Esophagus (tissue), 2 donors: ENCODE measurements at places on chromosomes 16 and 17. TPM values are rescaled to one million over a fixed set of nuclear protein-coding genes. Genes with fewer than 3 reads are reported as not detected.

Gene CYB561
- 35.0 TPM for polyA plus RNA-seq

Gene MMP15
- polyA plus RNA-seq = 2.5 TPM

Gene IGFALS
- 0.14 TPM for polyA plus RNA-seq

Gene MMP25
- polyA plus RNA-seq = 2.6 TPM

Gene FAM20A
- polyA plus RNA-seq = 4.3 TPM

Gene ABCA9
- polyA plus RNA-seq = 0.69 TPM

Gene SYCE1L
- 2.6 TPM for polyA plus RNA-seq

Gene SMIM5
- polyA plus RNA-seq = 33.9 TPM

Gene GJC1
- polyA plus RNA-seq = 1.2 TPM

Gene ASGR2
- polyA plus RNA-seq = 0.24 TPM

Gene BRD7
- 42.1 TPM for polyA plus RNA-seq

Gene CBFA2T3
- polyA plus RNA-seq = 1.4 TPM

Gene HCFC1R1
- 58.8 TPM for polyA plus RNA-seq

Gene FKBP10
- 5.9 TPM for polyA plus RNA-seq
